Gastroesophageal sphincter (tissue), 4 donors: ENCODE measurements at places on chromosomes 13 and 19. TPM values are rescaled to one million over a fixed set of nuclear protein-coding genes. Genes with fewer than 3 reads are reported as not detected.

Gene SIAH3
- not detected for total RNA-seq

Gene HCST
- 3.1 TPM for total RNA-seq

Gene SYT3
- total RNA-seq = not detected

Gene MEIOSIN
- total RNA-seq = not detected

Gene TINCR
- total RNA-seq = 0.40 TPM
